ENCODE measurements at places on chromosomes 7 and 10.

DNA sequence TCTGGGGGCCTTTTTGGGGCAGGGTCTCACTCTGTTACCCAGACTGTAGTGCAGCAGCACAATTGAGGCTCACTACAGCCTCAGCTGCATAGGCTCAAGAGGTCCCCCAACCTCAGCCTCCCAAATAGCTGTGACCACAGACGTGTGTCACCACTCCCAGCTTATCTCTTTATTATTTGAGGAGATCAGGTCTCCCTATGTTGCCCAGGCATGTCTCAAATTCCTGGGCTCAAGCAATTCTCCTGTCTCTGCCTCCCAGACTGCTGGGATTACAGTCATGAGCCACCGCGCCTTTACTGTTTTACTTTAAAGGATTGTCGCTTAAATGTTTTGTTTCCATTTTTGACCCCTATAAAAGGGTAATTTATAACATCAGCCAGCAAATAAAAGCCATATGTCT lies 502.6 kb upstream of the AUTS2 start:
- no peak for DNase-seq

DNA sequence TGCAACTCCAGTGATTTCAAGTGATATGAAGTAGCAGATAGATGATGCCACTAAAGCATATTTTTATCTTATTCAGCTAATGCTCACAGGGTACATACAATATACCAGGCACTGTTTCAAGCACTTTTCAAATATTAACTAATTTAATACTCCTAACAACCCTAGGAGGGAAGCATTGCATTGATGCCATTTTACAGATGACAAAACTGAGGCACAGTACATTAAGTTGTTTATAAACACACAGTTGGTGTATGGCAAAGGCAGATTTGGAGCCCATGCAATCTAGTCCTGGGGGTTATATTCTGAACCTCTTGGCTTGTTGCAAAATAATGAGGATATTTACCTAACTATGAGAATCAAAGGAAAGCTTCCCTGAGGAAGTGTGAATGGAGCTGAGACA lies 371.0 kb downstream of the SFMBT2 start:
- no peak for DNase-seq

- no peak for DNase-seq
These were observed 1082.9 kb downstream of the LRMDA start for GRCh38 chr10:76514321-76514720.

- DNase-seq: no peak
These were observed 267.5 kb downstream of the GATA3 start for GRCh38 chr10:8321990-8322389.

DNA sequence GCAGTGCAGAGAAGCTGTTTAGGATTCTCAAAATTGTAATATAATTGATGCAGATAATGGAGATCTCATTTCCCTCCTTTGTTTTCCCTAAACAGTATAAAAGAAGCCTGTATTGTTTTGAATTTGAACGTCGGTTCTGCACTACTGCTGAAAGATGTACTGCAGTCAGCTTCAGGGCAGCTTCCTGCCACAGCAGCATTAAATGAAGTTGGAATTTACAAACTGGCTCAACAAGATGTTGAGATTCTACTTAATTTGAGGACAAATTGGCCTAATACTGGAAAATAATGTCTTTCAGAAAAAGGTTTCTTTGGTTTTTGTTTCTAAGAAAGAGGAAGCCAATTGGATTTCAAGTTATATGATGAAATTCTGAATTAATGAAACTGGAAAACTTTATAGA lies 14.3 kb downstream of the EFCAB10 start:
- no peak for DNase-seq

- no peak for DNase-seq
These were observed at the start of the genes ATP6V0A4 and TMEM213 for GRCh38 chr7:138797715-138798320. ATP6V0A4 (minus strand) TSS chr7:138798196; CDS start chr7:138771247, 26,949 bp downstream. TMEM213 (plus strand) TSS chr7:138797994; CDS start chr7:138798105, 111 bp downstream.

DNA sequence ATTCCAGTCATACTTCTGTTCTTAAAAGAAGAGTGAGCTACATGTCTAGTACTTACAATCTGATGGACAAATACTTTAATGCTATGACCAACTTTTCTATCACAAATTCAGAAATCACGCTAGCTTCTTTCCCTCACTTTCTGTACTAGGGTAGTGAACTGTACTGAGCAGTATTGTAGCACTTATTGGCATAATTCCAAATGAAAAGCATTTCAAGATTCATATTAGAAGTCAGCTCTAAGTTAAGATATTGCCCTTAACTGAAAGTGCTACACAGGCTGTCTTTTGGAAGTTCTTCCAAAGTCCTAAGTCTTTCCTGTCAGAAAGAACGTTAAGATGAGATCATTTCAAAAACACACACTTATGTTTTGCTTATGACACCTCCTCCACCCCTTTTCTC lies 13.4 kb downstream of the P4HA1 start:
- no peak for DNase-seq

DNA sequence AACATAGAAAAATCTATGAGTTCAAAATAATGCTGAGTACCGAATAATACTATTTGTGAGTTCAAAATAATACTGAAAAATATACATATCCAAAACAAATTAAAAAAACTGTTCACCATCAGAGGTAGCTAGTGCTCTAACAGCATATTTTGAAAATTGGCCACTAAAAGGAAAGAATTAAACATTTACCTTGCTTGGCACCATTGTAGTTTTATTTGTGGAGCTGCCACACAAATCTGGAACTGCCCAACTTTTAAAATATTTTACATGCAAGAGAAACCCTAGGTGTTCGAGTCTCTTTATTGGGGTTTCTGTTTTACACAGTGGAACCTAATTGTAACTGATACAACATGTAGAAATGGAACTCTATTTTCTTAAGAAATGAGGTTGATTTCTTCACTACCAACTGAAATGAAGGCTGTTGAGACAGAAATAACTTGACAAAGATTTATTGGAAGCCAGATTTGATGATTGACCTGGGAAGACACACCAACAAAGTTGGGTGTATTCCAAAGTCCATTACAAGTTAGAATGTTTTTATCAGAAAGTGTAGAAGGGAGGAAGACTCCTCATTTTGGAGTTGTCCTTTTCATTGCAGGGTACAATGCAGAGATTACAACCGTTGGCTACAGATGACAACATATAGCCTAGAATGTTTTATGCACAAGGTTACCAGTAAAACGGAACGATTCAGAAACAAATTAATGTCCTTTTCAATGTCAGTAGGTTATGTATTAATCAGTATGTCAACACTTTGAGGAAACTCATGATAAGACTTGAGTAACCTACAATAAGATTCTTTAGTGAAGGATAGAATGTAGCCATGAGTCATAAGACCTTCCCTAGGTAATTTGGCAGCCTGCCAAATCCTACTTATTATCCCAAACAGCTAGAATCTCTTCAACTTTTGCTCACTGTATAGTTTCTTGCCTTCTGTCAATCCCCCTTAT lies 73.8 kb upstream of the PAPSS2 start:
- no peak for DNase-seq

DNA sequence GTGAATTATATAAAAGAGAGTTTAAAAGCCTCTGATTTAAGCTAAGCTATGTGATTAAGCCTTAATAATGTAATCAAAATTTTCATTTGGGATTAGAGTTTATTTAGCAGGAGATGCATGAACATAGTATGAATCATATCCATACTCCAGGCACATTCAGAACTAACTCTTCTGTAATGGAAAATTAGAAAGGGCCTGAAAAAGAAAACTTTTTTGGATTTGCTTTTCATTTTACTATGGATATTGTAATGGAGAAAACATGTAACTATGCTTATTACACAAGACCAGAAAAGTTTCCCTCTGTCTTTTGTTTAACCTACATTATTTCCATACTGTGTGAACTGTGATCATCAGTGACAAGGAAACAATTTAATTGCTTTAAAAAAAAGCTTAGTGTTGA lies 22.0 kb downstream of the TES start:
- DNase-seq: no peak

- DNase-seq: no peak
These were observed 35.0 kb upstream of the ZNF32 start for GRCh38 chr10:43683451-43684291.

DNA sequence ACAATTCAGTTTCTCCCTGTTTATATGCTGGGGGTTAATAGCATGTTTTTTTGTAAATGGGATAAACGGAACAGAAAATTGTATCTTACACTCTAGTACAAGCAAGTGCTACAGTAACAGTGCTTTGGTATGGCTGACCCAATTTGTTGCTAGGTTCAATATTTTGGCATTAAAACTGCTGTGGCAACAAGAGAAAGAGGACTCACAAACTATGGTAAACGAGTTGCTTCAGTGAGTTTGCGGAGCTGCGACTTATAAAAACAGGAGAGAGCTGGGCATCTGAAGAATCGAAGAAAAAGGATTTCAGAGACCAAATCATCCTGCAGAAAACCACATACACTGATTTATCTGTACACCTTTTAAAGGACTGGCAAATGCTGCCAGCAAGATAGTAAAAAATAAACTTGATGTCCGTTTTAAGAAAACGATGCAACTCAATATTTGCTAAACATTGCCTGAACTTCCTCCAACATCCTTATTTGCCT lies 2.2 kb downstream of the GLUD1 start:
- DNase-seq: no peak

- DNase-seq: no peak
These were observed 58.3 kb downstream of the AP3M1 start for GRCh38 chr10:74092372-74092771.

- DNase-seq: no peak
These were observed 4.9 kb upstream of the NKX2-3 start for GRCh38 chr10:99527526-99528493.

DNA sequence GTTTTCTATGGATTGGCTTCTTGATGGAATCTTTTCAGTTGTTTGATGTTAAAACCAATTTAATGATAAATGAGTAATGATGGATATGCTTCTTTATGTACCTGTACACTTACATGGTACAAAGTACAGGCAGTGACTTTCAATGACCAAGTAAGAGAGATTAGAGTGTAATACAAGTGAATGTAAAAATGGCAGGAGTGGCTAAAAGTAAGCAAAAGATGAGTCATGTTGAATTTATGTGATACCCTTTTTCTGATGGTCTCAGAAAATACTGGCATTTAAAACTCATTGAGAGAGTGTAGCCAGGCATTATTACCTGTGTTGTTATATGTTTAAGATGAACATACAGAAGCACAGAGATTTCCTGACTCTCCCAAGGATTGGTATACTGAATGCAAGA lies 97.1 kb downstream of the GPR85 start:
- no peak for DNase-seq

DNA sequence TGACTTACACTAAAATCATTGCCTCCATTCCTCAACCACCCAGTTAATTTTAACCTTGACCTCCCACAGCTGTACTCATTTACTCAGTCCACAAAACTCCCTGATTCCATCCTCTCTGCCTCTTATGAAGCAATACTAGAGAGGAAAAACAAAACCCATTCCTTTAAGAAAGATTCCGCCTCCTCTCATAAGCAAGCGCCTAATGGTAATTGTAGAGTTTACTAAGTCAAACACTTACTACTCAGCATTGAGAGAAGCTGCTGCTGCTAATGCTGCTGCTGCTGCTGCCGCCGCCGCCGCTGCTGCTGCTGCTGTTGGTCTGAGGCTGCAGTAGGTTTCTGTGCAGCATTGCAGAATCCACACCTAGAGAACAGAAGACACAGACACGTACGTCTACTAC lies 2.1 kb upstream of the ADD3 start:
- DNase-seq: no peak

DNA sequence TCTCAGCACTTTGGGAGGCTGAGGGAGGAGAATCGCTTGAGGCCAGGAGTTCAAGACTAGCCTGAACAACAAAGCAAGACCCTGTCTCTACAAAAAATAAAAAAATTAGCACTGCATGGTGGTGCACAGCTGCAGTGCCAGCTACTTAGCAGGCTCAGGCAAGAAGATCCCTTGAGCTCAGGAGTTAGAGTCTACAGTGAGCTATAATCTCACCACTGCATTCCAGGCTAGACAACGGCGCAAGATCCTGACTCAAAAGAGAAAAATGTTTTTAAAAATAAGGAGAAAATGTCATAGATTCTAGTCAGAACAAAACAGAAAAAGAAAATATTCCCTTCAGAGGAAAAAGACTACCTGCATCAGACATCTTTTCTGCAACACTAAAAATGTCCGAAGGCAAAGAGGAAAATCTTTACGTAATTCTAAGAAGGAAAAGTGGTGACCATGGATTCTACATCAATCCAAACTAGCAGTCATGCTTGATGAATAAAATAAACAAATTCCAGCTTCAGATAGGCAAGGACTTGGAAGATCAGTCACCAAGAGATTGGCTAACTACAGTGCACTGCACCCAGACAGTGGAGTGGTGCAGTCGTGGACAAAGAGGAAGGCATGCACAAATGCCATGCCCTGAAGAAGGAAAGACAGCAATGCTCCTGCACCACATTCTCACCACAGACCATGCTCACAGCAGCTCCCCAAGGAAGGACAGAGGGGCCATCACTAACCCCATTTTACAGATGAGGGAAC lies 54.3 kb downstream of the ERCC6 start:
- no peak for DNase-seq

- no peak for DNase-seq
These were observed 100.6 kb upstream of the CDK1 start for GRCh38 chr10:60677531-60678129.

DNA sequence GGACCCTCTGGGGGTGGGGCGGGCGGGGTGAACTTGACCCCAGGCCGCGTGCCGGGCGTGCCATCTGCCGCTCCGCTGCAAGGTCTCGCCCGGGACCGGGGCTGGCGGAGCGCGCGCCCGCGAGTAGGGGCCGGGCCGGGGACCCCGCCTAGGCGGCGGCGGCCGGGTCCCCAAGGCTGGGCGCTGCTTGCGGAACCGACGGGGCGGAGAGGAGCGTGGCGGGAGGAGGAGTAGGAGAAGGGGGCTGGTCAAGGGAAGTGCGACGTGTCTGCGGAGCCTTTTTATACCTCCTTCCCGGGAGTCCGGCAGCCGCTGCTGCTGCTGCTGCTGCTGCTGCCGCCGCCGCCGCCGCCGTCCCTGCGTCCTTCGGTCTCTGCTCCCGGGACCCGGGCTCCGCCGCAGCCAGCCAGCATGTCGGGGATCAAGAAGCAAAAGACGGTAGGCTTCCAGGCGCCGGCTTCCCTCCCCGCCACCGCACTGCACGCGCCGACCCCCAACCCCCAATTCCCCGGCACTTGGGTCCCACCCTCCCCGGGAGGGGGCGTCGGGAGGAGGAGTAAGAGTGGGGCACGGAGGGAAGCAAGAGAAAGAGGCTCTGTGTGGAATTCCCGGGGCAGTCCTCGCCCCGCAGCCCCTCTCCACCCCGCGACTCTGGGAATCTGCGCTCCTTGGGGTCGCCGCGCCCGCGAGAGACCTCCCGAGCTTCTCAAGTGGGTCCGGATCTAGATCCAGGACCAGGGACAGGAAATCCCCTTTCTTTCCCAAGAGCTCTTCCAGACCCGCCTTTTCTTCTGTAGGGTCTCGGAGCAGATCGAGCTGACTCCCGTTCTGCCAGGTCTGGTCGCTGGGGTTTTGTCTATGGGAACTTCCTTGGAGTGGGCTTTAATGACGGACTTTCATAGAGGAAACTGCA lies at the start of gene PAPSS2:
Gene PAPSS2 (plus strand): TSS at position 308 of the 913 bp plus-strand sequence. CDS start 104 bp downstream, at position 412.
- DNase-seq: no peak
